Activated CD4-positive, alpha-beta T cell treated with anti-CD3 and anti-CD28 coated beads, Interleukin-2, amount 50 U/mL, for 1 hour (primary cell): ENCODE measurements at places on chromosomes 6 and 20.

GRCh38 chr6:96963403-96963802, 38.9 kb downstream of the KLHL32 start:
- DNase-seq = no peak

DNA sequence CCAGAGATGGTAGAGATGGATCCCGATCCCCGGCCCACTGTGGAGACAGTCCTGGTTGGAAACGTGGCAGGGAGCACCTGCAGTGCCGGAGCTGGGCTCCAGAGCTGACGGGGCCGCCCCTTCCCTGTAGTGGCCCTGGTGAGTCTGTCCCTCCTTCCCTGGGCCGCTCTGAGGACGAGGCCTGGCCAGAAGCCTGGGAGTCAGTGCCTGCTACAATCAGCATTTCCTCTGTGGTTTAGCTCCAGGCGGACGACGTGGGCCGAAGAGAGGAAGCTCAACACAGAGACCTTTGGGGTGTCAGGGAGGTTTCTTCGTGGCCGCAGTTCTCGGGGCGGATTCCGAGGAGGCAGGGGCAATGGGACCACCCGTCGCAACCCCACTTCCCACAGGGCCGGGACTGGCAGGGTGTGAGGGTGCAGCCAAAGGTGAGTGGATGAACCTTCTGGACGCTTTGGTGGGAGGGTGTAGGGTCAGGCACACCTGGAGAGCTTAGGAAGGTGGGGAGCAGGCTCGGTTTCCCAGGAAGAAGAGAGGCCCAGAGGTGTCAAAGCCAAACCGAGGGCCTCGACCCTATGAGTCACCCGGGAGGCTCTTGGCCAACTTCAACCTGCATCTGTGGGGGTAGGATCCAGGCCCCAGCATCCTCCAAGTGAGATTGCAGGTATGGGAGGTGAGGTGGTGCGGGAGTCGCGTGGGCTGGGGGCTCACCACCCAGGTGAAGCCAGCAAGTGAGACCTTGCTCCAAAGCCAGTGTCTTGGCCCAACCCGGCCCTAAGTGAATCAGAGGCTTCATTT, 9.9 kb downstream of the PSMA7 start:
- no peak for DNase-seq

- DNase-seq = no peak
These were observed 95.3 kb upstream of the VSTM2L start for GRCh38 chr20:37807471-37808232.

- DNase-seq = no peak
These were observed 200.9 kb downstream of the GJA10 start for GRCh38 chr6:90095145-90095544.

GRCh38 chr20:25690427-25690826, 6.2 kb downstream of the ZNF337 start:
- no peak for DNase-seq

DNA sequence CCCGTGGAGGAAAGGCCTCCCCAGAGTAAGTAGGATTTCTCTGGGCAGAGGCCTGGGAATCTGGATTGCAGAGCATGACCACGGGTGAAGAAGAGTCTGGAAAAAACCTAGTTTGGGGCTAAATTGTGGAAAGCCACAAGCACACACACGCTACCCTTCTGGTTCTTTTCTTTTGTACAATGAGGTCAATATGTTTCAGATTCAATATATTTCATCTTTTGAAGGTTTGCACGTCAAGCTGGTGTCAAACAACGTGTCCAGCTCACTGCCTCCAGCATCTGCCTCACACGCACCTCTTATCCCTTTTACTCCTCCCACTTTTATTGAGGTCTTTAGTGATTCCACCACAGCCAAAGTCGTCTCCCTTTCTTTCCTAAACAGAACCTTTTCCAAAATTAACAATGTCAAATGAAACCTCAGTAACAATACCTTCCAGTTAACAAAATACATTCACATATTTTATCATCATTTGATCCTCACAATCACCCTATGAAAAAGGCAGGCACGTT, 773 bp upstream of the EPB41L2 start:
- no peak for DNase-seq

- DNase-seq = no peak
These were observed 558.1 kb downstream of the TENT5A start for GRCh38 chr6:81194374-81194773.
